ENCODE measurements at places on chromosomes 7 and 10. TPM values are rescaled to one million over a fixed set of nuclear protein-coding genes. Genes with fewer than 3 reads are reported as not detected.

GRCh38 chr7:35420656-35421055, 166.8 kb upstream of the TBX20 start:
- no peaks in the 10 kb centered on the region for H3K36me3 ChIP-seq
- H3K27me3 ChIP-seq = no peaks in the 10 kb centered on the region
- H3K4me3 ChIP-seq = no peak overlapping the region
- H3K27ac ChIP-seq = no peak overlapping the region
- H3K4me1 ChIP-seq = no peaks in the 10 kb centered on the region

GRCh38 chr10:79137300-79137756, 68.6 kb downstream of the ZMIZ1 start:
- H3K4me3 ChIP-seq = no peak overlapping the region
- peaks cover 12% of the 10 kb centered on the region for H3K36me3 ChIP-seq
- peaks cover 35% of the 10 kb centered on the region for H3K4me1 ChIP-seq
- DNase-seq = no peak

GRCh38 chr7:92850516-92850915, 14.1 kb upstream of the CDK6 start:
- no peaks in the 10 kb centered on the region for H3K4me1 ChIP-seq
- no peak for DNase-seq
- H3K27me3 ChIP-seq = no peaks in the 10 kb centered on the region
- no peak overlapping the region for H3K27ac ChIP-seq
- H3K4me3 ChIP-seq = no peak overlapping the region
- no peaks in the 10 kb centered on the region for H3K36me3 ChIP-seq

GRCh38 chr7:15765753-15766152, 79.3 kb upstream of the MEOX2 start:
- peak overlapping the region; percentile 45 for H3K27ac ChIP-seq
- no peaks in the 10 kb centered on the region for H3K4me1 ChIP-seq
- no peaks in the 10 kb centered on the region for H3K27me3 ChIP-seq
- no peak for DNase-seq
- H3K36me3 ChIP-seq = no peaks in the 10 kb centered on the region

- peaks cover 6% of the 10 kb centered on the region for H3K4me1 ChIP-seq
- no peak overlapping the region for H3K27ac ChIP-seq
- no peaks in the 10 kb centered on the region for H3K27me3 ChIP-seq
- no peak for DNase-seq
- no peak overlapping the region for H3K4me3 ChIP-seq
Observed at GRCh38 chr10:114310346-114310745, 71.3 kb downstream of the VWA2 start.

DNA sequence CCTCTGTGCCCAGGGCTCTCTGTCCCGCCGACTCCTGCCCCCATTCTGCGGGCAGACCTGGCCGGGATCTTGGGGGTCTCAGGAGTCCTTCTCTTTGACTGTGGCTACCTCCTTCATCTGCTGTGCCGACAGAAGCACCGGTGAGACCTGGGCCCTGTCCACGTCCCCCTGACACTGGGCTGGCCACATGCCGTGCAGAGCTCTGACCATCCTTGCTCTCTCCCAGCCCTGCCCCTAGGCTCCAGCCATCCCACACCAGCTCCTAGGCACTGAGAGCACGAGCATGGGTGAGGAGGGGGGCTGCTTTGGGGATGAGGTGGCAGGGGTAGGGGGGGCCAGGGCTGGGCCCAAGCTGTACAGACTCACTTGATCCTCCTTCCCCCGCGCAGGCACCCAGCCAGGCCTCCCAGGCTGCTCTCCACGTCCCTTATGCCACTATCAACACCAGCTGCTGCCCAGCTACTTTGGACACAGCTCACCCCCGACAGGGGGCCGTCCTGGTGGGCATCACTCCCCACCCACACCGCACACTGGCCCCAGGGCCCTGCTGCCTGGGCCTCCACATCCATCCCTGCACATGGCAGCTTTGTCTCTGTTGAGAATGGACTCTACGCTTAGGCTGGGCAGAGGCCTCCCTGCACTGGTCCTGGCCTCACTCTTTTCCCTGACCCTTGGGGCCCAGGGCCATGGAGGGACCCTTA, 4.8 kb upstream of the PILRB start:
- no peak for DNase-seq
- H3K27ac ChIP-seq = no peak overlapping the region
- peaks cover 39% of the 10 kb centered on the region for H3K36me3 ChIP-seq
- no peaks in the 10 kb centered on the region for H3K27me3 ChIP-seq

Gene BAMBI
- total RNA-seq = 7.8 TPM

Gene GPR158
- not detected for total RNA-seq

DNA sequence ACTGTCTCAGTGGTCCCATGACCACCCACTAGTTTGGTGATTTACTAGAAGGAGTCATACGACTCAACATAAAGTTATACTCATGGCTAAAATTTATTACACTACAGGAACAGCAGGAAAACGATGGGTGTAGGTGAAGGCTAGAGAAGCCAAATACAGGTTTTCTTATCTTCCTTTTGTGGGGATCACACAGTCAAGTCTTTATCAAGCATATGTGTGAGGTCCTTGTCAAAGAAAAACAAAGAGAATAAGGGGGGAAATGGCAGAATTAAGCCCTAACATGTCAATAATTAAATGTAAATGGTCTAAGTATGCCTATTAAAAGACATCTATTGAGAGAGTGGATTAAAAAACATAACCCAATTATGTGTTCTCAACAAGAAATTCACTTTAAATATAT, 47.8 kb upstream of the UBN2 start:
- no peaks in the 10 kb centered on the region for H3K4me1 ChIP-seq
- no peaks in the 10 kb centered on the region for H3K27me3 ChIP-seq

DNA sequence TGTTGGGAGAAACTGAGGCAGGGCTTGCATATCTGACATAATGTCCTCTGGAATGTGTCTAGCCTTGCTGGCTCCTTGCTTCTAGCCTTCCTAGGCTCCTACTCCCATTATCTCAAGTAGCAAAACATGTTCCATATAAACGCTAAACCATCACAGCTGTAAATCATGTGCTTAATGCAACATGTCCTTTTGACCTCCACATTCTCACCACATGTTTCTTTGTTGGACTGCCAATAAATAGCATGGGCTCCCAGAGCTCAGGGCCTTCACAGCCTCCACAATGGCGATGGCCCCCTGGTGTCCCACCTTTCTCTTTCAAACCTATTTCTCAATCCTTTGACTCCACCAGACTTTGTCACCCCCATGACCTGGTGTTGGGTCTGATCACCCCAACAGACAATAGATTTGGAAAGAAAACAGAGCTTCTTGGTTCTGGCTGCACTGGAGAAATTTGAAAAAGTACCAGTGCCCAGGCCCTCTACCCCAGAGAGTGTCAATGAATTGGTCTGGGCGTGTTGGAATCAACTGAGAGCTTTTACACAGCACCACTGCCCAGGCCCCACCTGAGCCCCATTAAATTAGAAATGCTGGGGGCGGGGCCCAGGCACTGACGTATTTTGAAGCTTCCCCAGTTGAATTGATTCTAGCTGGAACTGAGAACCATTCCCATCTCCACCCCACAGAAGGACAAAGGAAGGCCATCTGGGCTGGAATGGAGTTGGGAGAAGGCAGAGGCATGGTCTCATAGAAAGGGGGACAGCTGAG, 41.3 kb upstream of the GGCT start:
- peak; percentile 62 for DNase-seq
- peaks cover 5% of the 10 kb centered on the region for H3K36me3 ChIP-seq
- no peak overlapping the region for H3K27ac ChIP-seq
- no peaks in the 10 kb centered on the region for H3K27me3 ChIP-seq

Gene CFAP70
- 17.2 TPM for total RNA-seq
